ENCODE measurements at places on chromosomes 11 and 22.

DNA sequence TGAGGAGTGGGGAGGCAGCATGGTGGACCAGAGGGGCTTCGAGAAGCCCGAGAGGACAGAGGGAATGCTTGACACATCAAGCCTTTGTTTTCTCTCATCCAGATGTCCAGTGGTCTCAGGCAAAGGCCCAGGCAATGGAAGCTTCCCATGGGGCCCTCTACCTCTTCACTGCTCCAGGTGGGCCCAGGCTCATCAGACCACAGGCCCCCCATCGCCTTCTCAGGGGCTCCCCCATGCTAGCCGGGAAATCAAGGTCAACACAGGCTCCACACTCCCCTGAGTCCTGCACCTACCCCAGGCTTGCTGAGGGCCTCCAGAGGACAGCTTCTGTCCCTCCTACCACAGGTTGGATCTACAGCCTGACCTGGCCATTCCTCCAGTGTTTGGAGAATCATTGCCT lies 157.5 kb downstream of the CHST1 start:
- no peak for DNase-seq

- DNase-seq = no peak
Observed at GRCh38 chr11:44624761-44625221, 59.3 kb downstream of the CD82 start.

- DNase-seq = peak; percentile 83
Observed at GRCh38 chr11:58675334-58676155, 53.1 kb downstream of the CNTF start.

DNA sequence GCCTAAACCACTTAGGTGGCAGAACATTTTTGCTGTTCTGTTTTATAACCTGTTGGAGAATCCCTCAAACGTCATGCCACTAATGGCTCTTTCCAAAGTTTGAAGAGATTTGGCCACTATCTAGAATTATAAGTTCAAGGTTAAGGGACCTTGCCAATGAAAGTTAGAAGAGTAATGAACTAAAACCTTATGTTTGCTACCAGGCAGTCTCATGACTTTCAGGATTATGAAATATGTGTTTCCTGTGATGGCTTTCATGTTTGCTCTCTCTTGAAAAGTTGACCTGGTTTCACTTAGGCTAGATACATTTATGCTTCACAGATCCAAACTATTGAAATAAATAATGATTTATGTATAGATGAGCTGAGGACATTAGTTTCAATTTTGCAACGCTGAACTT lies 340.0 kb downstream of the LRRC4C start:
- DNase-seq = no peak

DNA sequence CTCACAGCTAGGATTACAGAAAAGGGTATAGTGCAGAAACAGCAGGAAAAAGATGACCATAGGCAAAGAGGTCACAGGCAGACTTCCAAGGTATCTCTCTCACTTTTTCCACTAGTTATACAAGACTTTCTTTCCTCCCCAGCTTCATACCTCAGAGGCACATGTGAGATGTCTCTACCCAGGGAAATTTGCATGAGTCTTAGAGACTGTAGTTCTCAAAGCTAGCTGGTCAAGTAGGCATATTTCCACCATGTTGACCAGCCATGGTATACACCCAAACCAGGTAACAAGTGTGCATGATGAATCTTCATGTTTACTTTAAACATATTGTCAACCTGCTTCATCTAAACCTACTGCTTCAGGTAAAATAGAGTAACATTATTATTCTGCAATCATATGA lies 27.9 kb downstream of the PRMT3 start:
- DNase-seq = no peak

DNA sequence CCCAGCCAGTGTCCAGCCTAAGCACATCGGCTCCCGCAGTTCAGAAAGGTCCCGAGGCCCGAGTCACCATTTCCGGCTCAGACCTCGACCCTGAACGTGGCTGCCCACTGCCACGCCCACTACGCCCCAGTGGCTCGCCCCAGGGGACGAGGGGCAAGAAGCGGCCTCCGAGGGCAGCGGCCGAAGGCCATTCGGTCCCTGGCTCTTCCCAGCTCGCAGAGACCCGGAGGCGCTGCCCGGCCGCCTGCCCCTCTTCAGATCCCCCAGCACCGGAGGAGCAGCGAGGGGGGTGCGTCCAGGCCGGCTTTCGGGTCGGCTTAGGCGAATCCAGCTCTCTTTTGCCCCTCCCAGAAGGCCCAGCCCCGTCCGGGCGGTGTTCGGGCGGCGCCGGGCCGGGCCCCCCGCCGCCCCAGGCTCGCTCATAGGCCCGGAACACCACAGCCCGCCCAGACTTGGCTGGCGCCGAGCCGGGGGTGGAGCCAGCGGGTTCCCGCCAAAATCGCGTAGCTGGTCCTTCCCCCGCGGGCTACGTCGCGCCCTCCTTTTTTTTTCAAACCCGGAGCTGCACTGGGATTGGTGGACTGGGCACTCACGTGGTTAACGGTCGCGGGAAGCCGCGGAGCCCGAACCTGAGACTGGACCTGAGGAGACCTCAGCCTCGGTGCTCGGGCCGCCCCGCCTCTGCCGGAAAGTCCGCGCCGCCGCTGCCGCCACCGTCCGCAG lies at the start of gene WEE1:
Gene WEE1, plus strand, starts transcription at position 619 of the 723 bp plus-strand sequence. CDS start 264 bp downstream, outside the sequence.
- DNase-seq = peak; percentile 97

DNA sequence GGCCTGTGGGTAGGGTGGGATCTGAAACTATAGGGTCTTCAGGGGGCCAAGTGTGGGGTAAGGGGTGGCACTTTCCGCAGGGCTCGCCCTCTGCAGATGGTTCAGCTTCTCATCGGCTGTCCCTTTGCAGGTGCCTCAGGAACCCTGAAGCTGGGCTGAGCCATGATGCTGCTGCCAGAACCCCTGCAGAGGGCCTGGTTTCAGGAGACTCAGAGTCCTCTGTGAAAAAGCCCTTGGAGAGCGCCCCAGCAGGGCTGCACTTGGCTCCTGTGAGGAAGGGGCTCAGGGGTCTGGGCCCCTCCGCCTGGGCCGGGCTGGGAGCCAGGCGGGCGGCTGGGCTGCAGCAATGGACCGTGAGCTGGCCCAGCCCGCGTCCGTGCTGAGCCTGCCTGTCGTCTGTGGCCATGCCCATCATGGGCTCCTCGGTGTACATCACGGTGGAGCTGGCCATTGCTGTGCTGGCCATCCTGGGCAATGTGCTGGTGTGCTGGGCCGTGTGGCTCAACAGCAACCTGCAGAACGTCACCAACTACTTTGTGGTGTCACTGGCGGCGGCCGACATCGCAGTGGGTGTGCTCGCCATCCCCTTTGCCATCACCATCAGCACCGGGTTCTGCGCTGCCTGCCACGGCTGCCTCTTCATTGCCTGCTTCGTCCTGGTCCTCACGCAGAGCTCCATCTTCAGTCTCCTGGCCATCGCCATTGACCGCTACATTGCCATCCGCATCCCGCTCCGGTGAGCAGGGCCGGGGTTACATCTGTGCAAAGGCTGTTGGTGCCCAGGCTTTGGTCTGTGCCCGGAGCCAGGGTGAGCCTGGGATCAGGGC lies 5.8 kb downstream of the ADORA2A start:
- no peak for DNase-seq

DNA sequence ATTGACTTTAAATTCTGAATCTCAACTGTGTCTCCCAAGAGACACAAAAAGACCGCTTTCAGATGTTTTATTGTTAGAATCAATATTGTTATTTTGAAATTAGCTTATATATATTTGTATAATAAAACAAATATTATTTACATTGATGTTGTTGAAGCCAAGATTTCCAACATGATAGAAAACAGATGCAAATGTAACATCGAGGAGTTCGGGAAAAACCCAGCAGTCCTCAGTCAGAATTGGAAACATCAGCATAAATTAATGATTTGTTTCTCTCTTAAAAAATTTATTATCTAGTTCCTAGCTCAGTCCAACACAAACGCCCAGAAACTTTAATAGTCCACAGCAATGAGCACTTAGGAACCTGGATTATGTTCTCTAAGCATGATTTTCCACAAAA lies 1330.4 kb downstream of the TBC1D22A start:
- no peak for DNase-seq

GRCh38 chr11:63764340-63764678 lies 4.3 kb downstream of the ZFTA start:
- DNase-seq = no peak

GRCh38 chr11:9633679-9634078 lies 30.2 kb upstream of the SWAP70 start:
- no peak for DNase-seq

GRCh38 chr22:48376936-48377712 lies 1450.5 kb downstream of the BRD1 start:
- no peak for DNase-seq

- peak; percentile 62 for DNase-seq
Observed at GRCh38 chr22:19121631-19122142, 525 bp downstream of the DGCR2 start.

GRCh38 chr11:69888483-69889181 lies 69.4 kb upstream of the FGF3 start:
- peak; percentile 89 for DNase-seq

GRCh38 chr11:65867284-65868071 lies 5.1 kb downstream of the EFEMP2 start:
- DNase-seq = peak; percentile 61

DNA sequence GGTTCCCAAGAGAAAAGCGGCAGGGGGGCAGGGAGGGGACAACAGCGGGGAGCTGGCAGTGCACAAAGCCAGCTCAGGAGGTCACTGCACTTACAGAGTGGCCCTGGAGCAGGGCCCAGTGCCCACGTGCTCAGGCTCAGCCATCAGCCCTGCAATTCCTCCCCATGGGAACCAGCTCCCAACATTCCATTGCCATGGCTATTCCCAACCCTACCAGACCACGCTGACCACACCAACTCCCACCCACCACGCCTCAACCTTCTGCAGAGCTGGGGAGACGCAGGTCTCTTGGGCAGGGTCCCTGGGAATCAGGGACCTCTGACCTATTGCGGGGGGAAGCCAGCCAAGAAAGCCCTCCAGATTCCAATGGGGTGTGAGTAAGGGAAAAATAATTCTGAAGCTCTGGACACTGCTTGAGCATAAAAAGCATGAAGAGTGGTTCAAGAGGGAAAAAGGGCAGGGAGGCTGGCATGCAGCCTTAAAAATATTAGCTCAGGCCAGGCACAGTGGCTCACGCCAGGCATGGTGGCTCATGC lies 38.3 kb upstream of the TFIP11 start:
- DNase-seq = no peak

DNA sequence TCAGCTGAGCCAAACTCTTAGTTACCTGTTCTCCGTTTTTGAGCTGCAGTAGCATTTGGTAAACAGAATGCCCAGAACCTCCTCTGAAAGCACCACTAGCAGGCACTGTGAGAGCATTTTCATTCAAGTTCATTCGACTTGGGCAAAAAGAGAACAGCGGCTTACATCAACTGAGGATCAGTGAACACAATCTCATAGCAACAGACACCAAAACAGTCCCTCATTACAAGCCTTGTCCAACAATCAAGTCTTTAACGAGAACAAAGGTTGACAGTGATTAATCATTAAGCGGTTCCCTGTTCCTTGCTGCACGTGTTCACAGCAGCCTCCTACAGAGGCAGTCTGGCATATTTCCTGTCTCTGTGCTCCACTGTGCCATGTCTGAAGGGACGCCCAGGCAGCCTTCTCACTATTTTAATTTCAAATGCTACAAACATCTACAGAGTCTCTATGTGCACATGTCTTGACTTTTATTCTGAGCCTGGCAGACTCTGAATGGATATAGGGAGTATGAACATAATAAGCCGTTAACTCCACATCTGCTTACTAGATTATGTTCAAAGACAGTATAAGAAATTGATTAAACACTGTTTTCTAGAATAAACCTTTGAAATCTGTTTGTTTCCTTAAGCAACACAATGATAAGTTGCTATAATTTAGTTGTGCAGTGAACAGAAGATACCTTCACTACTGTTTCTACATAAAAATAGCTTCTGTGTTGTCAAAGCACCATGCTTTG lies 88.3 kb upstream of the MTMR2 start:
- peak; percentile 24 for DNase-seq

GRCh38 chr11:24556693-24557092 lies 59.8 kb downstream of the LUZP2 start:
- no peak for DNase-seq

DNA sequence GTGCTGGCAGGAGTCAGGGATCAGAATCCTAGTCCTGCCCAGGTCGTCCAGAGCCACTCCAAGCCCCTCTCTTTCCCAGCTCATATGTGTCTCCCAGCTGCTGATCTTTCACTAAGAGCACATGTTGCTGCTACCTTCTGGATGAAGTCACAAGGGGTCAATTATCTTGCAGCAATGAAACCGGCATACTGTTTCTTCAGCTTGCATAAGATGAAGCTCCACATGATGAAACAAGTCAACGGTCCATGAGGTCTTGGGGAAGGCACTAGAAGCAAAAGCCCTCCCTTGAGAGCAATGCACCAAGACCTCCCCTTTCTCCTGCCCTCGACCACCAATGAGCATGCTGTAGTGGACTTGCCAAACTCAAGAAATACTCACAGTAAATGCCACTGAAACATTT lies 148.9 kb downstream of the TENM4 start:
- DNase-seq = no peak
